ENCODE measurements at places on chromosomes 12 and 14.

GRCh38 chr14:89435892-89436656 lies 19.0 kb upstream of the FOXN3 start:
- DNase-seq = no peak

GRCh38 chr12:47672068-47672467 lies 33.8 kb downstream of the RPAP3 start:
- no peak for DNase-seq

DNA sequence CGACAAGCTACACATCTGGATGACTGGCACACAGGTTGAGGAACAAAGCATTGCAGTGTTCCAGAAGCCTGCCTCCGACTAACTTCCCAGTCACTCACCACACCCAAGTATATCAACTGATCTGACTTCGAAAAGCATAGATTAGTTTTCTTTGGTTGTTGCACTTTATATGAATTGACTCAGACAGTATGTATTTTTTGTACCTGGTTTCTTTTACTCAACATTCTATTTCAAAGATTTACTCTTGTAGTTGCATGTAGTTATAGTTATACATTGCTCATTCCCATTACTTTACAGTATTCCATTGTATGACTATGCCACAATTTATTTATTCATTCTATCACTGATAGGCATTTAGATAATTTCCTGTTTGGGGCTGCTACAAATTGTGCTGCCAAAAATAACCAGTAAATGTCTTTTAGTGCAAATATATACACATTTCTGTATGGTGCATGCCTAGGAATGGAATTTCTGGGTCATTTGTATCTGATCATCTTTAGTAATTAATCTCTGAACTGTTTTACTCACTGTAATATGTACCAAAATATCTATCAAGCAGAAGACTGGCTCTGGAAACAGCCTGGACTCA lies 17.8 kb downstream of the PLCZ1 start:
- DNase-seq = no peak

GRCh38 chr14:64421166-64421565 lies 33.0 kb downstream of the MTHFD1 start:
- DNase-seq = no peak

- DNase-seq = no peak
Observed at GRCh38 chr14:89625244-89625713, 208.2 kb upstream of the FOXN3 start.

- DNase-seq = peak; percentile 13
Observed at GRCh38 chr14:75315144-75315543, 36.5 kb downstream of the FOS start.

DNA sequence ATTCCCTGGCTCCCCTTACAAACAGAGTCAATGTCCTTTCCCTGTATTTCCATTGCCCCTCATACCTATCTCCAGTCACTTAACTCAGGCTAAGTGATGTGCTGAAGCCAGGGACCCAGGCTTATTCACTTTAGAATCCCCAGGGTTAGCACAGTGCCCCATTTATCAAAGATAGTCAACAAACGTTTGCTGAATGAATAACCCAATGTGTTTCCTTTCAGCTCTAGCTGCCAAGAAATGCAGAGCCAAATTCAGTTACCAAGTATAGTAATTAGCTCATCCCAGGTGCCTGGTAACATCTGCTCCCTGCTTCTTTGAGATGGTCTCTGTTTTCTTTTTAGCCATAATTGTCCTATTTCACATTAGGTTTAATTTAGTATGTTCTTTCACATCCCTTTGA lies 189.5 kb downstream of the PHLDA1 start:
- DNase-seq = no peak

- DNase-seq = no peak
Observed at GRCh38 chr12:38056701-38057689, 259.6 kb upstream of the ALG10B start.

DNA sequence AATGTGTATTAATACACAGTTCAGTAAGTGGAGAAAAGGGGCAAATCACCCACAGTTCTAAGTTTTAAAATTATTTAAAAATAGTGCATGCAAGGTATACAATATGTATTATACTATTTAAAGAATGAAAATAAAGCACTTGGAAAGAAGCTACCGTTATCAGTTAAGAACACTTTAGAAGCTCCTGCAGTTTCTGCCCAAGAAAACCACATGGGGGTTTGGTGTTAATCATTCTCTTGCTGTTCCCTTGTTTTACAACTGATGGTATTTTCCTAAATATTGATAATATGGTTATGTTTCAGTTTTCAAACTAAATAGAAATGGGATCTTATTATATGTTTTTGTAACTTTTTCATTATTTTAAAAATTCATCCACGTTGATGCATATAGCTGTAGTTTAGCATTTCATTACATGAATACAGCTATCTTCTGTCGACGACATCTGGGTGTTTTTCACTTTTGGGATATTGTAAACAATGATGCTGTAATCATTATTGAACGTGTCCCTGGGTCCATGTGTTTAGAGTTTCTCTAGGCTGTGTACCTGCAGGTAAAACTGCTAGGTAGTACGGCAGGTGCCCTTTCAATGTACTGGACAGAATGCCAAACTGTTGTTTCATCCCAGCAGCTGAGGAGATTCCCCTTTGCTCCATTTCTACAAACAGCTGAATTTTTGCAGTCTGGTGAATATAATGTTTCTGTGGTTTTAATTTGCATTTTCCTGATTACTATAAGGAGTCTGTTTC lies 64.1 kb downstream of the APPL2 start:
- no peak for DNase-seq
